Iris pigment epithelial cell (primary cell): ENCODE measurements at places on chromosomes 5 and 9.
A peak's percentile ranks its signal among the peaks of the same experiment; 100 is the strongest.

DNA sequence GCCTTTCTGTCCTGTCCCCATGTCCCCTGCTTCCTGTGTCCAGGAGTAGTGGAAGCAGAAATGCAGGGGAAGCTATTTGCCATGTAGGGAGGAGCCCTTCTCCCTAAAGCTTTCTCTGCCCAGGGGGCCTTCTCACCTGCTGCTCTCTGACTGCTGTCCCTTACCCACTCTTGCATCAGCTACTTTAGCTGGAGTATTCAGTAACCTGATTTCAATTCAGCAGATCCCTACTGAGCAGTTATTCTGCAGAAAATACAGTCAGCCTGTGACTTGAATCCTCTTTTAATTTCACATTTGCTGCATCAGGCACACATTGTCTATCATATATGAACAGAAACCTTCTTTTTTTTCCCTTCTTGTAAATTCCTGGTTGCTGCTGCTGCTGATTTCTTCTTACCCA is 90.4 kb downstream of the MVB12B start:
- no peak for DNase-seq

DNA sequence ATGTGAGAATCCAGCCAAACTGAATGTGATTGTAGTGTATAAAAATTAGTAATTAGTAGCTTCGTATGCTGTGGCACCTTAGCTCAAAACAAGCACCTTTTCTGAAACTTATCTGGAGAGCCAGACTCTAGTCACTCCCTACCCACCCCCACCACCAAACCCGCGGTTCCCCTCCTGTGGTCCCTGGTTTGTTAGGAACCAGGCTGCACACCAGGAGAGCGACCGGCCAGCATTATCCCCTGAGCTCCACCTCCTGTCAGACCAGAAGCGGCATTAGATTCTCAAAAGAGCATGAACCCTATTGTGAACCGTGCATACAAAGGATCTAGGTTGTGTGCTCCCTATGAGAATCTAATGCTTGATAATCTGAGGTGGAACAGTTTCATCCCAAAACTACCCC is 498.6 kb downstream of the CHSY3 start:
- no peak for DNase-seq

DNA sequence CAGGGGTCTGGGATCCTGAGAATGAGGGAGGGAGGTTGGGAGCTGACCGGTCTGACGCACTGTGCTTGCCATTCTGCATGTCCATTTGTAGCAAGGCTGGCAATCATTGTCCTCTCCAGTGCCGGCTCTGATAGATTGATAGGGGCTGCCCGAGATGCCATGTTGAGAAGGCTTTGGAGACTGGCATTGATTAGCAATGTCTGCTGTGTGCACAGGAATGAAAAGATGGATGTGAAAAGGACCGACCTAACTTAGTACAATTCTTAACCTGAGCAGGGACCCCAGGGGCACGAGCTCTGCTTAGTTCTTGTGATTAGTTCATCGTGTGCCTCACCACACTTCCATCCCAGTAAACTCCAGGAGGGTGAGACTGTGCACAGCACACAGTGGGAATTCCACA is 17.0 kb downstream of the NEK6 start:
- DNase-seq: no peak

DNA sequence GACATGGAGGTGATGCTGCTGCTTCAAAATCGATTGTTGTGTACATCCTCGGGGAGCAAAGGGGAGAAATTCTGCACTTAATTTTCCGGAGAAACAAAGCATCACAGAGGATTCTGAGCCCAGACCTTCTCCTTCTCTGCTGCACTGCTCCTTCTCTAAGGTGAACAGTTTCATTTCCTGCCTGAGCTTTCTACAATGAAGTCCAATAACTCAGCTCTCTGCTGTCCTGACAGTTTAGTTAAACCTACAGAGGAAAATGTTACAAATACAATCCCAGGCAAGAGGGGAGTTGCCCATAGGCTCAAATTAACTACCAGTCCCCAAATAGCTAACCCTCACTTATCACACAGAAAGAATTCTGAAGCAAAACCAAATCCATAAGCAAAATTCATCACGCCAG is 206.3 kb downstream of the EFNA5 start:
- no peak for DNase-seq

GRCh38 chr5:35319333-35320002 is 89.2 kb upstream of the PRLR start:
- DNase-seq: peak; percentile 14

DNA sequence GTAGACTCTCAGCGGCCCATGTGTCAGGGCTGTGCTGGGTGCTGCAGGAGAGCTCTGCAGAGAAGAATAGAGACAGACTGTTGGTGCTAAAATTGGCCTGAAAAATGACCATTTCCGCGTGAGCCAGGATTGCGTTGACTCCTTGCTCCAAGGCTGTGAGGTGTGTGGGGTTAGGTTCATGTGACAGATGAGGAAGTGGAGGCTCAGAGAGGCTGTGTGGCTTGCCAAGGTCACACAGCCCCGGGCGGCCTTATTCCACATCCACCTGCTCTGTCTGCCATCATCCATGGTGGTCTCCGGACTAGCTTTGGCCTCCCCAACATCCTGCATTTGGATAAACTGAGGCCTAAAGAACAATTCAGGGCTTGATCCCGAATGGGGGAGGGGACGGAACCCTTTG is 15.2 kb downstream of the NEK6 start:
- no peak for DNase-seq

- no peak for DNase-seq
Measured at GRCh38 chr5:171805746-171806145, 20.1 kb downstream of the SMIM23 start.

DNA sequence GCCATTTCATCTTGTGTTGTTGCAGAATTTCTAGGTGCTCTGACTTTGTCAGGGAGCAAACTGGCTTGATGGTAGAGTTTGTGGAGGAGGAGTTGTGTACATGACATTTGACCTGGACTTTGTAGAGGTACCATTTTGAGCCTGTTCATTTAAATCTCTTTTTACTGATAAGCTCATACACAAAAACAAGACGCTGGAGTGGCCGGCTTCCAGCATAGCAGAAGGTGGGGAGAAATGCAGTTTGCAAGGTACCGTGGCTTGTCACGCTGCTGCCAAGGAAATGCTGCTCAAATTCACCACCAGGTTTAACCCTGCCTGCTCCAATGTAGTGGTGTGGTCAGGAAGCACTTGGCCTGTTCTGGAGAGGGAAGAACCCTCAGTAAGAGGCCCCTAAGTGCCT is 18.9 kb upstream of the IQGAP2 start:
- no peak for DNase-seq

DNA sequence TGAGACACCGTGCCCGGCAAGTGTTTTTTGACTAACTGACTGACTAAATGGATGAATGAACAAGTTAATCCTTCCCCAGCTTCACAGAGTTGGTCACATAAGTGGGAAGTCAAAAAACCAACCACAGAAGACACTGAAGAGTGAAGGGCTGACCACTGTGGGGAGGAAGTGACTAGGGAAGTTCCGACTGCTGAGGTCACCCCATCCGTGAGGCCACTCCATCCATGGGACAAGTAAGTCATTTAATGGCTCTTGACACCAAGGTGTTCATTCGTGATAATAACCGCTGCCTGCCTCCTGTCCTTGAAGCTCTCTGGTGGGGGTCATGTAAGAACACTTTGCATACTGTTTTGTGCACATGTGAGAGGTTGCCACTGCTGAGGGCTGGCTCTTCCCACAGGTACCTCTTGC is 22.2 kb upstream of the CXCL14 start:
- no peak for DNase-seq

DNA sequence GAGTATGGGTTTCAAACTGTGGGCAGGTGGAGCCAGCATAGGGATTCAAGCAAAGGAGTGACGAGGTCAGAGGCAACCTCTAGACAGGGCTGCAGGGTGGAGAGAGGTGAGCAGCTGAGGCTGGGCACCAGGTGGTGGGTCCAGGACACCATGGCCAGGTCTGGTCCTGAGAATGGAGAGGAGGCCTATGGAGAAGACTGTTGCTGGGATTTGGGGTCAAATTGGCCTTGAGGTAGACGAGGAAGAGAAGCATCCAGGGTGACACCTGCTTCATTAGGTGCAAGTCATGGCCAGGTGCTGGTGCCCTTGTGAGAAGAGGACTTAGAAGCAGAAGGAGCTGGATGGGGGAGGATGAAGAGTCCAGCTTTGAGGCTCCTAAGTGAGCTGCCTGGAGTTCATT is 99.6 kb downstream of the NSG2 start:
- DNase-seq: no peak

GRCh38 chr5:177302354-177303110 is 987 bp downstream of the RAB24 start:
- no peak for DNase-seq

GRCh38 chr9:76756268-76756640 is 8.0 kb upstream of the PCA3 start:
- peak; percentile 10 for DNase-seq

DNA sequence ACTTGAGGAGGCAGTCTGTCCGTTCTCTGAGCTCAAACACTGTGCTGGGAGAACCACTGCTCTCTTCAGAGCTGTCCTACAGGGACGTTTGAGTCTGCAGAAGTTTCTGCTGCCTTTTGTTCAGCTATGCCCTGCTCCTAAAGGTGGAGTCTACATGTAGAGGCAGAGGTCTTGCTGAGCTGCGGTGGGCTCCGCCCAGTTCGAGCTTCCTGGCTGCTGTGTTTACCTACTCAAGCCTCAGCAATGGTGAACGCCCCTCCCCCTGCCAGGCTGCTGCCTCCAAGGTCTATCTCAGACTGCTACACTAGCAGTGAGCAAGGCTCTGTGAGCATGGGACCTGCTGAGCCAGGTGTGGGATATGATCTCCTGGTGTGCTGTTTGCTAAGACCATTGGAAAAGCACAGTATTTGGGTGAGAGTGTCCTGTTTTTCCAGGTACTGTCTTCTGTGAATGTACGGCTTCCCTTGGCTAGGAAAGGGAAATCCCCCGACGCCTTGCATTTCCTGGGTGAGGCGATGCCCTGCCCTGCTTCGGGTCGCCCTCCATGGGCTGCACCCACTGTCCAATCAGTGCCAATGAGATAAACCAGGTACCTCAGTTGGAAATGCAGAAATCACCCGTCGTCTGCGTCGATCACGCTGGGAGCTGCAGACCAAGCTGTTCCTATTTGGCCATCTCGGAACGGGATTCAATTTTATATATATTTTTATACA is 58.5 kb downstream of the CNTRL start:
- no peak for DNase-seq

GRCh38 chr5:111772456-111773122 is 15.6 kb upstream of the NREP start:
- no peak for DNase-seq

DNA sequence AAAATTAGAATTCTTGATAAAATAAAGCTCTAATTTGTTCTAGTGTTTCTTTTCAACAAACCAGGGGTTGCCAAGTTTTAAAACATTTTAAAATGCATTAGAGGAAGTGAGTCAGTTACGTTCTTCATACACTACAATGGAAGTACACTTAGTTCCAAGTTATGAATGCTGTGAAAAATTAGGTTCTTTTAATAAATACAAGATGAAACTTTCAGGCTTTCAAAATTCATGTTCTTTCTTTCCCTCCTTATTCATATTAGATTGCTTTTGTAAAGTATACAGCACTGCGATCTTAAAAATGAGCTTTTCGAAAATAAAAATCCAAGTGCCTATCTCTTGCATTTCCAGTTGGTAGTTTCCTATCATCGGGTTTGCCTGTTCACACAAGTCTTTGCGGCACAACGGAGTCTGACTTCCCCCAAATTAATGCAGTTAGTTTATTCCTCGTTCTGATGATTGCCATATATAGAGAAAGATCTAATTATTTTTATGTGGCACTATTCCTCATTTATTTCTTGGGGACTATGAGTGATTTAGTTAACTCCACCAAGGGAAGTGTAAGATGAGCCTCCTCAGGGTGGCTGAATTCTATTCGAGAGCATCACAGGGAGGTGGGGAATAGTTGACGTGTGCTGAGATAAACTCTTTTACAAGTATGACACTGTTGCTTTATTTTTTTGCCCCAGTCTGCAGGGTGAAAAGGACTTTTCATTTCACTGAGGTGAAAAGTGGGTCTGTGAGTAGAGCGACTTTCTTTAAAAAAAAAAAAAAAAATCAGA is 238.2 kb downstream of the CD180 start:
- DNase-seq: peak; percentile 89

GRCh38 chr5:59173578-59173977 is 590.7 kb downstream of the RAB3C start:
- DNase-seq: peak; percentile 53

GRCh38 chr5:112614986-112615385 is 122.7 kb upstream of the APC start:
- DNase-seq: no peak

DNA sequence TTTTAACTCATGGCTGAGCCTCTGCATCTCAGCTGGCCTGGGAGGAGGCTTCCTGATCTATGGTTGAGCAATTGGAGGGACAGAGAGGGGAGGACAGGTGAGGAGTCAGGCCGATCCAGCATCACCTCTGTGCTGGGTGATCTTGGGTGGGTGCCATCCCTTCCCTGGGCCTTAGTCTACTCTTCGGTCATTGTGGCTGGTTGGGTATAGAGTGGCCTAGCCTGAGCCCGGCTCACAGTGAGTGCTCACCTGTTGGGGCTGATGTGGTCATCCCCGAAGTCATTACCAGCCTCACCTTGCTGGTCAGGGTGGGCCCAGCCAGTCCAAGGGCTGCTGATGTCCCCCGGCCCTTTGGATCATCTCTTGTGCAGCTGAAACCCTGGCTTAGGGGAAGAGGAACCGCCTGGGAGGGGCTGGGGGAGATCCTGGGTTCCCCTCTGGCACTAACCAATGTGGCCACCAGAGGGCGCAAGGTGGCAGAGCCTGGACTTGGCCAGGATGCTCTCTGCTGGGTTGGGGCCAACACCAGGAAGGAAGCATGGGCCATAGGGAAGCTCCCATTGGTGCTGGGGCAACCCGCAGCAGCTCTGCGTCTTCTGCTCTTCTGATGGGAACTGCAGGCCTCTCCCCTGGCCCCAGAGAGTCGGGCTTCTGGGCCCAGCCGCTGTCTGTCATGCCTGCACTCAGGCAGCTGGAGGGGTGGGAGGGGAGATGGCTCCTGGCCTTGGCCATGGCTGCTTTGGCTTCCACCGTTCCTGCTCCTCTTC is 17.3 kb upstream of the ODF2 start:
- DNase-seq: peak; percentile 57

GRCh38 chr5:140362875-140363630 is 3.1 kb downstream of the SLC4A9 start:
- DNase-seq: peak; percentile 60

- DNase-seq: no peak
Measured at GRCh38 chr9:90789862-90790261, 11.8 kb upstream of the SYK start.

GRCh38 chr9:127112056-127112455 is 10.4 kb downstream of the ANGPTL2 start:
- DNase-seq: no peak

DNA sequence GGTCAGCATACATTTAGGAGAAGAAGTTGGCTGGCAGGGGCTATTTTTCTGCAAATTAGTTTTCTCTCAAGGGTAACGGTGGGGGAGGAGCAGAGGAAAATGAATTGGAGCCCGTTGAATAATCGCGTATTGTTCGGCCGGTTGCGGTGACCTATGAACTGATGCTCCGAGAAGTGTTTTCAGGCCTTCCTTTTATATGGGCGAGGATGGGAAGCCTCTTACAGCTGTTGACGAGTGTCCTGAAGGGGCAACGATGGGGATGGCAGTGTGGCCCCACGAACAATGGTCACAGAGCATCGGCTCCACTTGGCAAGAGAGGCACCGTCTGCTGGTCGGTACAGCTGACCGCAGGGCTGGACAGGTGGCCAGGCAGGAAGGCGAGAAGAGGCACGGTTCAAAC is 400.7 kb downstream of the ZSWIM6 start:
- no peak for DNase-seq

GRCh38 chr5:57932761-57933160 is 450.1 kb upstream of the ACTBL2 start:
- no peak for DNase-seq
